Activated T-cell treated with anti-CD3 and anti-CD28 coated beads for 24 hours (primary cell): ENCODE measurements at places on chromosomes 12 and 14.

DNA sequence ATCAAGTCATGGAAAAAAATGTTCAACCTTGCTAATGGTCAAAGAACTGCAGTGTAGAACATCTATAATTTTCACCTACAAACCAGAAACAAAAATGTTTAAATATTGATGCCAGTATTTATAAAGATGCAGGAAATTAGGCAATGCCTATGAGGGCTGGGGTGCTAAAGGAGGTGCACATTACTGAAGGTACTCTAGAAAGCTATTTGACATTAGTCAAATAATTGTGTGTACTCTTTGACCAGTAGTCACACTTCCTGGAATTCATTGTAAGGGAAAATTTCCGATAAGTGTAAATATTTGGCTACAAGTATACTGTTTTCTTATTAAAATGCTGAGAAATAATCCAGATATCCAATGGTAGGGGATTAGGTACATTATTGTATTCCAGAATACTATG, 36.4 kb upstream of the HDAC7 start:
- no peak for DNase-seq

DNA sequence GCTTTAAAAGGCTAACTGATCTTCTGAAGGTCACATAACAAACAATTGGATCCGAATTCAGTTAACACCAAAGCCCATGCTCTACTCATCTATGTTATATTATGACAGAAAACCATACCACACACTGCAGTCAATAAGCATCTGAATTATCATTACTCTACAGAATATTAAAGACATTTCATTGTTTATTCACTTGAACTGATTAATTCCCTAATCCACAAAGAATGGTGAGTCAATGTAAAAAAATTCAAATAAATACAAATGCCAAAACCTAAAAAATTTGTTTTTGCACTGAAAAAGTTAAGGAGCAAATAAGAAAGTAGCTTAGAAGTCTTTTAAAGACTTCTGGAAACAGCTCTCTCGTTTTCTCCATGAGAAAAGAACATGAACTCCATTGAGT, 13.7 kb downstream of the NID2 start:
- no peak for DNase-seq

DNA sequence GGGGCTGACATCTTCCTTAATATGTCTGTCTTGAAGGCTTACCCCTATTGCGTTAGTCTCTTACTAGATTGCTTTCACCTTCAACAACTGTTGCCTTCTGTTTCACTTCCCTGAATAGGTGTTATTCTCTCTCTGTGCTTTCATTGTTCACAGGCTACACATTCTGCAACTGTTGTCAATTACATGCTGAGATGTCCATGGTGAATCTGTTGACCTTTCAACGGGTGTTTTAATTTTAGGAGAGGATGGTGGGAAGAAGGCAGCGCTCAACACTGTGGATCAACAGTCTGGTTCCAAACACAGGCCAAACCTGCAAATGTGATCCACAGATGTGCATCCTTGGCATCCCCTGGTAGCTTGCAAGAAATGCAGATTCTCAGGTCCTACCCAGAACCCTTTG, 101.9 kb downstream of the DACT1 start:
- no peak for DNase-seq

DNA sequence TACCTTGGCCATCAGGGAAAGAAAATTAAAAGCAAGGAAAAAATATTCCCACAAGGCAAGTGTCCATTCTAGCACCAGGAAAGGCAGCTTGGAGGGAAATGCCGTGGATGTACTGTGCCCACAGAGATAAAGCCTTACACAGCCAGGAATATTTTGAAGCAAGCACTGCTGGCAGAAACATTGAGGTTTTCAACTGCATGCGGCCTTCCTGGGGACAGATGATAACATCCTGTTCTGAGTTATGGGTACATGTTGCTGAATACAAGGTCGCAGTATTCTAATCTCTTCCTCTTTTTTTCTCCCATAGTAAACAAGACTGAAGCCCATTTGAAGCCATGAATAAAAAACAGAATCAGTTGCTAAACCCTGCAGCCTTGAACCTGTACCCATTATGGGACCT, 197.1 kb downstream of the BTG1 start:
- no peak for DNase-seq

DNA sequence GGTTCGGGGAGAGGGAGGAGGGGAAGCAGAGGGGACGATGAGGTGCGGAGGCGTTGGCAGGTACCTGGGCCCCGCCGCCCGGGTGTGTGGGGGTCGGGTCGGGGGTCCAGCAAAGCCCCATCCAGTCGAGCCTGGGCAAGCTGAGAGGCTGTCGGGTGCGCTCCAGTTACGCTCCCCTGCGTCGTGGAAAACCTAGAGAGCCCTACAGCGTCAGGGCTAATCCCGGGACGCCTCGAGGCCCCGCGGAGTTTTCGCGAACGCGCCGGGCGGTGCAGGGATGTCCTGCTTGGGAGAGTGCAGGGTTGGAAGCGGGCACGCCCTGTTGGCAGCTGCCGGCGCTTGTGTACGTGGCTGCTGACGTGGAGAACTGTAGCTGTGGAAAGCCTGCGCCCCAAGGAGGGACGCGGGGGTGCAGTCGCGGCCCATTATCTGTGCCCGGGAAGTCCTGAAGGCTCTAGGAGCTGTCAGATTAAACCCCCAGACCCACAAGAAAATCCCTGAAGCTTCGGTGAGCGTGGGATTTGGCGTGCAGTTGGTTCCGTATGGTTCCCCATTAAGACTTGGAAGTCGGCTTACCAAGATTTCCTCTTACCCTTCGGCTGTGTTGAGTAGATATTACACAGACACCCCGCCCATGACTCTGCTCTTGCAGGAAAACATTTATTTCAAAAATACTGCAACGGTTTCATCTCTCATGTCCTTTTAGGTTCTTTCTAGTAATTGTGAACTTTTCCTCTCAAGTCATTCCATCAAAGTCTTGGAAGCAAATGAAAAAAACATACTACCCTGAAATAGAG, 11.3 kb upstream of the SLC38A2 start:
- DNase-seq: peak; percentile 59

DNA sequence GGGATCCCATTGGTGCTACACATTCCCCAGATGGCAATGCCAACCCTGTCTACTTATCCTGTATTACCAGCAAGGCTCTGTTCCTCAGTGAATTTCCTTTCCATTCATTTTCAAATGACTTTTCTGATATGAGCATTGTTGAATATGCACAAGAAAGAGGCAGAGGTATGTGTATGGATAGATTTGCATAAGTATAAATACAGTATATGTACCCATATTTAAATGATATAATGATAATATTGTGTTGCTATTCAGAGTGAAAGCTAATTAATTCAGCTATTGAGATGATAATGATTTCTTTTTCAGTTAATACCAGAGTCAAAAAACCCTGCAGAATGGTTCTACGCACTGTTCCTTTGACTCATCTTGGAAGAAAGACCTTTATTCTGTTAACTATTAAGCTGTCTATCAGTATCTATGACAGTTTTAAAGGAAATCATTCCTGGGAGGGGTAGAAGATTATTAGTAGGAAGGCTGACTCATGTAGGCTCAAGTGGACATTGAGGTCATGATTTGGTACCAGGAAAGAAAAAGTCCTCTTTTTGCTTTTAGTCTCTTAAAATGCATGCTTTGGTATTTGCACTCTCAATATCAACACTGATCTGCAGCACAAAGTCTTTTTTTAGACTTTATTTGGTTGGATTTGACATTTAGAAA, 44.9 kb upstream of the GAS2L3 start:
- DNase-seq: no peak

GRCh38 chr14:93901813-93902212, 25.3 kb upstream of the FAM181A start:
- no peak for DNase-seq

GRCh38 chr12:10389904-10390303, at the start of gene KLRK1:
TSS of gene KLRK1 (minus strand) at chr12:10390041. CDS start at chr12:10388810, 1,231 bp downstream.
- no peak for DNase-seq

- DNase-seq: no peak
Measured at GRCh38 chr14:34965912-34966311, 16.9 kb upstream of the SRP54 start.

DNA sequence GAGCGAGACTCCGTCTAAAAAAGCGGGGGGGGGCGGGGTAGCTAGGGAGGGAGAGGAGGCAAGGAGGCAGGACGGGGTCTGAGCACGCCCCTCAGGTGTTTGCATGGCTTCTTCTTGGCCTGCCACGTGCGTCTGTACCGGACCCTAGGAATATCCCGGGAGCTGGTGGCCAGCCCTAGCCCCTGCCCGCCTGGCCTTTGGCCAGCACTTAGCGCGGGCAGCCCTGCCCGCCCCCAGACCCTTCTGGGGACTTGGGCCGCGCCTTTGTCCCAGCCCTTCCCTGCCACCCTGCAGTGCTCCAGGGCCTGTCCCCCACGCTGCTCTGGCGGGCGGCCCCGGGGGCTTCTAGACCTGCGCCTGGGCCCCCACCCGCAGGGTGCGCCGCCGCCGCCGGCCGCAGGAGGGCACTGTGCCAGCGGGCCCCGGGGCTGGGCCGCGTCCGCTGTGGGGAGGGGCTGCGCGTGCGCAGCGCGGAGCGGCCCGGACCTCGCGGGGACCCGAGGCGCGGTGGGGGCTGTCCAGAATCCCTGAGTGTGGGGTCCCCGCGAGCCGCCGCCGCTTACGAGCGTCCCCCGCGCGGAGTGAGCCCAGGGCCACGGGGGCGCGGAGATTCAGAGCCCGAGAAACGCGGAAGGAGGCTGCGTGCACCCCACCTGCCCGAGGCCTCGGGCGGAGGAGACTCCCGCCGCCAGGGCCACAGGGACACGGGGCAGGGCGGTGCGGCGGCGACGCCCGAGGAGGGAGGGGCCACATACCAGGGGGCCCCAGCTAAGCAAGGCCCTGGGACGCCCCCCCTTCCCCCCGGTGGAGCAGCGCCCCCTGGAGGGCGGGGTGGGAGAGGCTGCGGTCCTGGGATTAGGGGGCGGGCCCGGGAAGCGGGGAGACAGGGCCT, 21.0 kb downstream of the SLC25A29 start:
- DNase-seq: peak; percentile 73

DNA sequence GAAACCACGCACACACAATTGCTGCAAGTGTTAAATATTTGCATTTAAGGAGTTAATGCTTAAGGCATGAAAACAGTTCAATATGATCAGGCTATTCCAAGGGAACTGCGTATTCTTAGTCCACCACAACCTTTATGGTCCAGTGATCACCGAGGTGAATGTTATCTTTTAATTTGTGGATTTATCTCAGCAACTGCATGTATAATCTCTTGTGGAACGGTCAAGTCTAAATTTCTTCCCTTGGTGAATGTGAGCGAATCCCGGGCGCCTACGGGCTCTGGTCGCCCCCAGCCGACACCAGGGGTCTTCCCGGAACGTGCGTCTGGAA, 999 bp upstream of the AK7 start:
- no peak for DNase-seq

- no peak for DNase-seq
Measured at GRCh38 chr12:108478611-108479206, 36.4 kb upstream of the FICD start.

- DNase-seq: no peak
Measured at GRCh38 chr12:45178771-45179170, 37.1 kb upstream of the ANO6 start.

- no peak for DNase-seq
Measured at GRCh38 chr12:45409966-45410365, 194.1 kb downstream of the ANO6 start.

DNA sequence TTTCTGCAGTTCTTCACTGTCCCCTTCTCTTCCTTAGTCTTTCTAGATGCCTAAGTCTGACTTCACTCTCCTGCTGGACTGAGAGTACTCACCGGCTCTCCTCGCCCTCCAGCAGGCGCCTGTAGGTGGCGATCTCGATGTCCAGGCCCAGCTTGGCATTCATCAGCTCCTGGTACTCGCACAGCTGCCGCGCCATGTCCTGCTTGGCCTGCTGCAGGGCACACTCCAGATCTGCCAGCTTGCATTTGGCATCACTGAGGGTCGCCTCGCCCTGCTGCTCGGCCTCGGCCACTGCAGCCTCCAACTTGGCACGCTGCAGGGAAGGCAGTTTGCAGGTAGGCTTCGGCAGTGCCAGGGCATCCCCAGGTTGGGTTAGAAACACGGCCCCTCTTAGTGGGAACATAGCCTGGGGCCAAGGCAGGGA, 5.2 kb downstream of the KRT84 start:
- no peak for DNase-seq

- no peak for DNase-seq
Measured at GRCh38 chr14:77557391-77557790, 58.8 kb upstream of the ISM2 start.

GRCh38 chr12:9651265-9651729, 18.2 kb upstream of the CLEC2D start:
- peak; percentile 55 for DNase-seq

DNA sequence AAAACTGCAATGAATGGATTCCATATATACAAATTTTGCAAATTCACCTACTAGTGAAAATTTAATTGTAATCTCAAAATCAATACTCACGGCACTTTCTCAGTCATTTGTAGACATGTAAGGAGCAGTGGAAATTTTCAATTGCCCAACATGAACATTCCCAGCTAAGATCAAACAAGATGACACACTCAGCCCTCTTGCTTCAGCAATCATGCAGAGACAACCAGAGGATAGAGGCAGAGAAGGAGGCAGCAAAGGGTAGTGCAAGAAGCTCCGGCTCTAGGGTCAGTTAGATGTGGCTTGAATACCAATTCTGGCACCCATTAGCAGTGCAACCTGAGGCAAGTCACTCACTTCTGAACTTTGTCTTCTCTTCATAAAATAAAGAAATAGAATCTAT, 91.5 kb upstream of the SLC35F4 start:
- no peak for DNase-seq

DNA sequence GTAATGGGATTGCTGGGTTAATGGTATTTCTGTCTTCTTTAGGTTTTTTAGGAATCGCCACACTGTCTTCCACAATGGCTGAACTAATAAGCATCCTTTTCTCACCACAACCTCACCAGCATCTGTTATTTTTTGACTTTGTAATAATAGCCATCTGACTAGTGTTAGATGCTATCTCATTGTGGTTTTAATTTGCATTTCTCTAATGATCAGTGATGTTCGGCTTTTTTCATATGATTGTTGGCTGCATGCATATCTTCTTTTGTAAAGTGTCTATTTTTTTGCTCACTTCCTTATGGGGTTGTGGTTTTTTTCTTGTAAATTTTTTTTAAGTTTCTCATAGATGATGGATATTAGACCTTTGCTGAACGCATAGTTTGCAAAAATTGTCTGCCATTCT, 377.9 kb downstream of the GALC start:
- DNase-seq: no peak

- no peak for DNase-seq
Measured at GRCh38 chr14:24307575-24308341, at the start of gene CIDEB. TSS of gene CIDEB (minus strand) at chr14:24307977. CDS start at chr14:24307858, 119 bp downstream.

GRCh38 chr14:68931474-68932051, 47.5 kb downstream of the ACTN1 start:
- no peak for DNase-seq

DNA sequence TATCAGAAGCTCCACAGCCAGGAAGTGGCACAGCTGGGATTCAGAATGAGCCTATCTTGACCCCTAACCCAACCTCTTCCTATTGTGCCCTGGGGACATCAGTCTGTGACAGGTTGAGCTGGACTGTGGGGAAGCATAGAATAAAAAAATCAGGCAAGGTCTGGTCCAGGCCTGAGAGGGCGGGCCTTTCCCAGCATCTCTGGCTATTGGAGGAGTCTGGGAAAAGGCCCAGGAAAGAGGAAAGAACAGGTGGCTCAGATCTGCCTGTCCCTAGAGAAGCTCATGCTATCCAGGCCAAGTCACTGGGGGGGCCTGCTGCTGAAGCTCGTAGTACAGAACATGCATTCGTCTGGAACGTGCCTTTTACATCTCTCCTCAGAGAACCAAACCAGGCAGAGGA, 100.5 kb downstream of the PPM1H start:
- DNase-seq: no peak

GRCh38 chr12:11725686-11726085, 76.2 kb downstream of the ETV6 start:
- DNase-seq: no peak

- no peak for DNase-seq
Measured at GRCh38 chr12:86264451-86265328, 8.5 kb upstream of the MGAT4C start.
